Fibroblast of skin of right biceps (primary cell): ENCODE measurements at places on chromosomes 1 and 21.

GRCh38 chr21:41147096-41147978 lies 20.6 kb upstream of the BACE2 start:
- DNase-seq: no peak

DNA sequence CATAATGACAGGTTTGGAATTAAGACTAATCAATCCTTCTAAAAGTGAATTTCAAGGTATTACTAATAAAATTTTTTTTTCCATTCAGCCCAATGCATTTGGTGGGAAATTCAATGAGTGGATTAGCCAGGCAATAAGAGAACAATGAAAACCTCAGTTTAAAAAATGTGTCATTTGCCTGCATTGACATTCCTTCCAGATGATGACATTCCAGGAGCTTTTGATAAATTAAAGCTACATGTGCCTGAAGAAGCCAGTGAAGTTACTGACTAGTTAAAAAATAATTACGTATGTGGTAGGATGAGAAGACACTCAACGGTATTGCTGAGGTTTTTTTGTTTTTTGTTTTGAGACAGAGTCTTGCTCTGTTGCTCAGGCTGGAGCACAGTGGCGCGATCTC lies 37.9 kb upstream of the RC3H1 start:
- DNase-seq: peak; percentile 59

- DNase-seq: peak; percentile 67
Observed at GRCh38 chr1:115170961-115171392, 81.7 kb upstream of the TSPAN2 start.

GRCh38 chr1:57064379-57065140 lies 98.7 kb upstream of the C8B start:
- no peak for DNase-seq

GRCh38 chr1:214125819-214126218 lies 138.0 kb downstream of the PROX1 start:
- no peak for DNase-seq

DNA sequence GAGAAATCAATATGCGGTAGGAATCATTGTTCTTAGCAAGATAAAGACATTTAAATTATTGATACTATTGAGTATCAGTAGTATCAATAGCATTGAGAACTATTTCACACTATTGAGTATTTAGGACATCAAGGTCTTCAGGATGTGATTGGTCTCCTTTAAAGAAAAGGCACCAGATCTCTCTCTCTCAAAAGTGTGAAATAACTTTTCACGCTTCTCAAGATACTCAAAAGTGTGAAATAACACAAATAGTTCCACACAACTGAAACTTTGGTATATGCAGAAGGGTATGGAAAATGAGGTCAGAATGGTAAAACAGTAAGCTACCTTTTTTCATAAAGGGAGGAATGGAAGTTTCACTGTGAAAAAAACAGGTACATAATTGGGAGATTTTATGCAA lies 6.7 kb upstream of the PYHIN1 start:
- DNase-seq: no peak

DNA sequence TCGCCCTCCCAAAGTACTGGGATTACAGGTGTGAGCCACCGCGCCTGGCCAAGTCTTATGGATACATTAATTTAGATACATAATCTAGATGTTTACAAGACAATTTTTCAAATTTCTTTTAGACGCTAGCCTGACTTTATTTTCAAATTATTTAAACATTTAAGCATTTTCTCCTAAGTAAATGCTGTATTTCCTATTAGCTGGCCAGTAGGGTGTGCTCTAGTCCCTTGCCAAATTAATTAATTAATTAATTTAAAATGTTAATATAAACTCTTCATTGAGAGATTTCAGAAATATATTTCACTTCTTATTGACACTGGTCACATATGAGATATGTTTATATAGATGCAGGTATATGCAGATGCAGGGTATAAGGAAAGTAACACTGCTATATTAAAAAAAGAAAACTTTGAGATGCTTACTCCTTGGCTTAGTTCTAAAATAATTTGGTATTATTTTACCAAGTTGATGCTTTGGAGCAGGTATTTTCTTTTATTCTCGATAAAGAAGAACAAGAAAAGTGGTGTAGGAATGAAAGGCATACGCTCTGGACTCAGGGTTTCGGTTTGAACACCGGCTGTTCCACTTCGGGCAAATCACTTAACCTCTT lies 5.2 kb upstream of the ERRFI1 start:
- peak; percentile 62 for DNase-seq

DNA sequence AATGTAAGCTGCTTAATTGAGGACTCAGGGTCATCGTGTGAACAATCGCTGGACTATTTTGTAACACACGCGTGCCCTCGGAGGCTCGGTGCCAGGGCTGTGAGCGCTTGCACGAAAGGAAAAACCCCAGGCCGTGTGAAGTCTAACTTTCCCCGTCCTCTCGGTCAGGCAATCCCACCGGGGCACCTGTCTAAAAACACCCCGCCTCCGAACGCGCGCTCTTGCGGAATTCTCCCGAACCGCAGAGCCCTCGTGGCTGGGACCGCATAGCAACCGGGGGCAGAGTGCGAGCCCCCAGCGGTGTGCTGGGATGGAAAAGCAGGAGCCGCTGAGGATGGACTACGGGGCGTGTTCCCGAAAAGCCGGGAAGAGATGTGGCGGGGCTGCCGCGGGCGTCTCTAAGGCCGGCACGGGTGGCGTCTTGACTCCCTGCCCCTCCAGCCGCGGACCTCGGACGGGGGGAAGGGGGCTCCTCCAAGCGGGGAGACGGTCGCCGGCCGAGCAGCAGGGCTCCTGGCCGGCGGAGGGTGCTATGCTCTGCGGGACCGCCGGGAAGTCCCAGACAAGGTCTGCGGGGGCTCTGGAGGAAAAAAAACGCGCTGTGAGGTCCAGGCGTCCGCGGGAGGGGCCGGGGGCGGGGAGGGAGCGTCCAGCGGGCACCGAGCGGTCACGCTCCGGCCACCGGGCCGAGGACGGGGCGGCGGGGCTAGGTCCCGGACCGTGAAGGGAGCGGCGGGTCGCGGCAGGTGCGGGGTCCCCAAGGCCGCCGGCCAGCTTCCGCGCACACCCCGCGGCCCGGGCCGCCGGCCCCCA lies 936 bp downstream of the ZBTB21 start:
- DNase-seq: peak; percentile 51

DNA sequence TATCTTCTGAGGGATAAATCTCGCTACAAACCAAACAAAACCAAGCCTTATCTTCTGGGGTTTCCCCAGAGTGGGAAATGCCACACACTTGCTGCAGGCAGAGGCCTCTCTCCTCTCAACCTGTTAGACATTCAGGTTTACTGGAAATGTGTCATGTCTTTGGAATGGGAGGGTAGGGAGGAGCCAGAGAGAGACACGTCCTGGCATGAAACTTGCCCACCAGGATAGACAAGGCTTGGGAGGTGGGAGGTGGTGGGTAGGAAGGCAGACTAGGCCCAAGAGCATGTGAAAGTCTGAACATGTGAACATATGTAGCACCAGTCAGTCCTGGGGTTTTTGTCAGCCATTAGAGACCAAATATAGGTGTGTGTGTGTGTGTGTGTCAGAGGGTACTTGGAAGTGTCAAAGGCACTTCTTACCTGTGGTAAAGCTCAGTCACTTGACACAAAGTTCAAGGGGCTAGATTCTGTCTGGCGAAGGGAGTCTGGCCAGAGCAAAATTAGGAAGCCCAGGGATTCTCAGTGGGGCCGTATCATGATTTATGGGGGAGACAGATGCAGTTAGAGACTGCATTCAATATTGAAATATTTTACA lies 32.4 kb upstream of the PIGC start:
- DNase-seq: no peak

GRCh38 chr1:53381790-53382401 lies 54.0 kb upstream of the LRP8 start:
- peak; percentile 55 for DNase-seq
